ENCODE measurements at places on chromosomes 7 and 10. TPM values are rescaled to one million over a fixed set of nuclear protein-coding genes. Genes with fewer than 3 reads are reported as not detected.
A peak's percentile ranks its signal among the peaks of the same experiment; 100 is the strongest.

FAS gene
- 9.2 TPM for total RNA-seq

CLCN1 gene
- 0.12 TPM for total RNA-seq

OR9A4 gene
- total RNA-seq: not detected

SVIL gene
- total RNA-seq: 171 TPM

PTPN12 gene
- 69.1 TPM for total RNA-seq

HOXA11 gene
- 1.2 TPM for total RNA-seq

NEUROG3 gene
- 0.93 TPM for total RNA-seq

TFEC gene
- 0.62 TPM for total RNA-seq

ELAPOR2 gene
- 29.5 TPM for total RNA-seq

MRLN gene
- total RNA-seq: 0.75 TPM

GNAT3 gene
- 0.70 TPM for total RNA-seq

DNA sequence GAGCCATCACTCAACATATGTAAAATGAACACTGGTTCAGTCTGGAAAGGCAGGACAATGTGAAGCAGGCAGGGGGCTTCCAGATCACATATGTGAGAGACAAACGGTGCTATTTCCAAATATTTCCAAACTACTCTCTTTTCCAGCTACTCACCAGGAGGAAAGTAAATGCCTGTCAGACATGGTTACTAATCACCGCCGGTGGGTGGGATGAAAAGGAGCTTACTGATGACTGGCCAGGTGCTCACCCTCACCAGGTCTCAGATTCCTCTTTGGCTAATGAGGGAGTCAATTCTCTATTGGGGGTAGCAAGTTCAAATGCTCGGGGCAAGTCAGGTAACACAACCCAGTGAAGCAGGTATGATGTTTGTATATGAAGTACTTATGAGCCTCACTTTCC lies 9.7 kb upstream of the MSMB start:
- no peak overlapping the region for H3K27ac ChIP-seq
- no peak for DNase-seq

DNA sequence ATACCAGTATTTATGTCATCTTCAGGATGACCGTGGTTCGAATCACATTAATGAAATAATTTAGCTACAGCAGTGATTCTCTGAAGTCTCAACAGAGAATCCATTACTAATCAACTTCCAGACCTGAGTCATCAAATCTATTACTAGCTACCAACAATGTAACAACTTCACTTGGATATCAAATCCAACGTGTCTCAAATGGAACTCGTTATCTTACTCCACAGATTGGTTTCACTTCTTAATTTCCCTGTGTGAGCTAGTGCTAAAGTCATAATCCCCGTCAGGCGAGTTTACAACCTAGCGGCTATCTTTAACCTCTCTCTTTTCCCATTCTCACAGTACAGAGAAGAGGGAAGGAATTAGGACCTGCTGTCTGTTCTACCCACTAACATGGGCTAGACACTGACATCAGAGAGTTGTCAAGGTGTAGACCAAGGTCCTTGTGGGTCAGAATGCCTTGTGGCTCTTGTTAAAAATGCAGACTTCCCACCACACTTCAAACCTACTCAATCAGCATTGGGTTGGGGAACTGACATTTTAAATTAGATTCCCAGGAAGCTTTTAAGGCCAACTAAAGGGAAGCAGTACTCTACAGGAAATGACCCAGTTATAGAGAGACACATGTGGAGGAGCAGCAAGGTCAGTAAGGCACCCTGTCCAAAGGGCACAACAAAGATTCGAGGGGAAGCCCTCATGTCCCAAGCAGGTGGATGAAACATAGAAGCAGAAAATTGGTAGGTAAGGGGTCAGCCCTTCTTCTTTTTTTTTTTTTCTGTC lies 57.3 kb upstream of the GSAP start:
- no peaks in the 10 kb centered on the region for H3K27me3 ChIP-seq
- no peak overlapping the region for H3K4me3 ChIP-seq
- H3K36me3 ChIP-seq: no peaks in the 10 kb centered on the region
- no peak overlapping the region for H3K27ac ChIP-seq
- H3K4me1 ChIP-seq: peaks cover 3% of the 10 kb centered on the region
- no peak for DNase-seq

GRCh38 chr7:130309986-130310385 lies 17.0 kb downstream of the CPA4 start:
- no peak overlapping the region for H3K4me3 ChIP-seq
- no peak overlapping the region for H3K27ac ChIP-seq
- no peak for DNase-seq
- H3K27me3 ChIP-seq: no peaks in the 10 kb centered on the region
- peaks cover 7% of the 10 kb centered on the region for H3K36me3 ChIP-seq
- H3K4me1 ChIP-seq: peaks cover 5% of the 10 kb centered on the region

DNA sequence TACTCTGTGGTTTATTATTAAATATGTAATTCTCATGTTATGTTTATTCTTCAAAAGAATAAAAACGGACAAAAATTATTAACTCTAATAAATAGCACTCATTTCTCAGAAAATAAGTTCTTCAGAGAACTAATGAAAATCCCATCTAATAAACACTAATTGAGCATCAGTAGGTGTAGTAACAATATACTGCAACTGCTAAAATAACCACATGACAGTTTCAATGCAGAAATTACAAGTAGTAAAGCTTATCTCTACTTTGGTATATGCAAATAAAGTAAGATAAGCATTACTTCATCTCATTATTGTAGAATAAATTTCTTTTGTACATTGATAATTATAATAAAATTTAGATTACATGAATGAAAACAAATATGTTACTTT lies 56.4 kb upstream of the DKK1 start:
- H3K27me3 ChIP-seq: no peaks in the 10 kb centered on the region
- H3K36me3 ChIP-seq: no peaks in the 10 kb centered on the region
- H3K27ac ChIP-seq: no peak overlapping the region
- H3K4me1 ChIP-seq: no peaks in the 10 kb centered on the region
- H3K4me3 ChIP-seq: no peak overlapping the region
- DNase-seq: no peak

DNA sequence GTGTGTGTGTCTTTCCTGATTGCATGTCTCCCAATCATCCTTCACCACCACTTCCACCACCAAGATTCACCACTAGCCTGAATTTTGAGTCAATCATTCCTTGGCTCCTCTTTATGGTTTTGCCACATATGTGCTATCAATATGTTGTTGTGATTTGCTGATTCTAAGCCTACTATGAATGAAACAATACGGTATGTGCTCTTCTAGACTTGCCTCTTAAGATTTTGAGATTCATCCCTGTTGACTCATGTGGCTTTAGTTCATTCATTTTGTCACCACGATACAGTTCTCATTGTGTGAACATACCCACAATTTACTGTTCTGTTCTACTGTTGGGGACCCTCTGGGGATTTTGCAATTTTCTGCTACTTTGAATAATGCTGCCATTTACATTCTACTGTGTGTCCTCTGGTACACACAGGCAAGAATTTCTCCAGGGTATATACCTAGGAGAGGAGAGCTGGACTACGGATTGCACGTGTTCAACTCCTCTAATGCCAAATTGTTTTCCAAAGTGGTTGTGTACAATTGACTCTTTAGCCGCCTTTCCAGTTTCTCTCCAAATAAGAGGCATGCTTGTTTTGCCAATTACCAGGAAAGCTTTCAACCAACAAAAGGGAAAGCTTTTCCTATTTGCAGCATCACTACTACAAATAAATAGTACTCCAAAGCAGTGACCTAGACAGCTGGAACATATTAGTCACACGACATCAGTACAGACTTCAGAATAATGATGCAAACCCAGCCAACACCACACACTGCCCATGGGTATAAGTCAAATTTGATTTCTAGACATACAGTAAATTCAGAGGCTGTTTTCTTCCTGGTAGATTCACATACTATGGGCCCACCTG lies 30.0 kb downstream of the SGMS1 start:
- peaks cover 4% of the 10 kb centered on the region for H3K4me1 ChIP-seq
- no peak overlapping the region for H3K4me3 ChIP-seq
- no peak overlapping the region for H3K27ac ChIP-seq

DNA sequence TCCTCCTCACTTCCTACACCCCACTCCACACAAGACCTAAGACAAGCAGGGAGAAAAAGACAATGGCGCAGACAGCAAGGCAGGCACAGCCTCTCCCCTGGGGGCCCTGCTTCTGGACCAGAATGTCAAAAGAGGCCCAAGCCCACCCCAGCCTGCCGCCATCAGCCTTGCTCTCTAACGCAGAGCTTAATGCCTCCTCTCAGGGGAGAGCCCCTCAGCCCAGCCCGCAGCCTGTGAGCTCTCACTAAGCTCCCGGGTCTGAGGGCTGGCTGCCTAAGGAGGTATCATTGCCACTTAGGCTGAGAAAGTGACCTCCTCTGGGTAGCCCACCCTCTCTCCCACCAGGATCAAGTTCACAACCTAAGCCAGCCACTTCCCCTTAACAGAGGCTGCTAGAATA lies 16.7 kb downstream of the SLIT1 start:
- no peak for DNase-seq
- H3K4me3 ChIP-seq: no peak overlapping the region
- H3K27ac ChIP-seq: no peak overlapping the region

GRCh38 chr7:2404714-2405119 lies 1.3 kb downstream of the CHST12 start:
- peak overlapping the region; percentile 70 for H3K27ac ChIP-seq
- H3K27me3 ChIP-seq: peaks cover 3% of the 10 kb centered on the region
- H3K36me3 ChIP-seq: no peaks in the 10 kb centered on the region

DNA sequence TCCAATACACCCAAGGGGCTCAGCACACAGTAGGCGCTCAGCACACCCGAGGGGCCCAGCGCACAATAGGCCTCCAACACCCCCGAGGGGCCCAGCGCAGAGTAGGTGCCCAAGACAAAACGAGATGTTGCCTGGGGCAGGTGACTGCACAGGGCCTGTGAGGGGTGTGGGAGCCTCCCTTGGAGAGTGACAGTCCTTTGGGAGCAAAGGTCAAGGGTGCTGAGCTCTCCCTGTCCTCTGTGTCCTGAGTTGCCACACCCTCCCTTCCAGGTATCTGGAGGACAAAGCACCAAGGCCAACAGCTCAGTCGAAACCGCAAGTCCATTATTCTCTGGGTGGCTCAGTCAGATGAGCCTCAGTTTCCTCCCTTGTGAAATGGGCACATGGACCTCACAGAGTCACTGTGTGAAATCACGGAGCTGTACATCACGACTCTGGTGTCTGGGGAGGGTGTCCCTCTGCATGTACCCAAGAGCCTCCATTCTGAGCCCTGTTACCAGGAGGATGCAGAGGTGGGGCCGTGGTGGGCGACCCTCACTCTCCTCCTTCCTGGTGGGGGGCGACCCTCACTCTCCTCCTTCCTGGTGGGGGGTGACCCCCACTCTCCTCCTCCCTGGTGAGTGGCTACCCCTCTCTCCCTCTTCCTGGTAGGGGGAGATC lies 81.3 kb downstream of the FOXL3 start:
- H3K36me3 ChIP-seq: no peaks in the 10 kb centered on the region
- DNase-seq: no peak
- H3K27ac ChIP-seq: peak overlapping the region; percentile 58

- H3K27me3 ChIP-seq: no peaks in the 10 kb centered on the region
- peaks cover 12% of the 10 kb centered on the region for H3K4me1 ChIP-seq
- H3K36me3 ChIP-seq: peaks cover 30% of the 10 kb centered on the region
- no peak overlapping the region for H3K4me3 ChIP-seq
These were observed 124.0 kb upstream of the SAMD8 start for GRCh38 chr10:74987339-74988053.

DNA sequence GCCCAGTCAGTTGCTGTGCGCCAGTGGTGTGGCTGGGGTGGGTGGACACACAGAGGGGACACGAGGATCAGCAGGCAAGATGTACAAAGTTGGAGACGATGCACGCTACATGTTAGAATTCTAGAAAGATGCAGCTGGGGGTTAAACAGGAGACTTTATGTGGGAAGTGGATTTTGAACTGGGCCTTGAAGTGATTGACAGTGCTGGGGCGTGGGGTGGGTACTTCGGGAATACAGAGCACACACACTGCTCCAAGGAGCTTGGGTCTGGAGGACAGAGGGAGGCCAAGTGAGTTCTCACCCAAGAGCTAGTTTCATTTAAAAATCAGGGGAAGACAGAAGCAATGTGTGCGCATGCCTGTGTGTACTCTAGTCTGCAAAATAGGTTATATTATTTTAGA lies 87.1 kb downstream of the CREM start:
- peaks cover 19% of the 10 kb centered on the region for H3K4me1 ChIP-seq
- H3K4me3 ChIP-seq: no peak overlapping the region
- no peak overlapping the region for H3K27ac ChIP-seq
- no peak for DNase-seq
- H3K27me3 ChIP-seq: no peaks in the 10 kb centered on the region

DNA sequence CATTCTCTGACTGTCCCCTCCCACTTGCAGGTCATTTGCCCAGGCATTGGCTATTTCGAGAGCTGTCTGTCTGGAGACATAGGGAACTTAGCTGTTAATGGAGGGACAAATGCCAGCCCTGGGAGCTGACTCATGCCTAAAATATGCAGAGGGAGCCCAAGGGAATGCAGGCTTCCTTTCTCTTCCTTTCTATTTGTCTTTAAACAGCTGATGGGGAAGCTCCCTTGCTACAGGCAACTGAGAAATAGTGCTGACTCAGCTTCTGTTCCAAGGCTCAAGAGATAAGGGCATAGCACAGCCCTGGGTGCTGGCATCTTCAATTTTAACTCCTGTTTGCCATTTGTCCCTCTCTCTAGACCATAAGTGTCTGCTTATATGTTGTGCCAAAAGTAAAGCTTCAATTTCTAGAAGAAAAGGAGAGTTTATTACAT lies 82.7 kb upstream of the C1GALT1 start:
- no peaks in the 10 kb centered on the region for H3K27me3 ChIP-seq
- peaks cover 52% of the 10 kb centered on the region for H3K4me1 ChIP-seq

GRCh38 chr7:135317676-135318325 lies 84.2 kb downstream of the STRA8 start:
- peaks cover 7% of the 10 kb centered on the region for H3K27me3 ChIP-seq
- peaks cover 9% of the 10 kb centered on the region for H3K4me1 ChIP-seq
- no peak for DNase-seq
- H3K27ac ChIP-seq: no peak overlapping the region
- no peaks in the 10 kb centered on the region for H3K36me3 ChIP-seq
- peak overlapping the region; percentile 14 for H3K4me3 ChIP-seq

DNA sequence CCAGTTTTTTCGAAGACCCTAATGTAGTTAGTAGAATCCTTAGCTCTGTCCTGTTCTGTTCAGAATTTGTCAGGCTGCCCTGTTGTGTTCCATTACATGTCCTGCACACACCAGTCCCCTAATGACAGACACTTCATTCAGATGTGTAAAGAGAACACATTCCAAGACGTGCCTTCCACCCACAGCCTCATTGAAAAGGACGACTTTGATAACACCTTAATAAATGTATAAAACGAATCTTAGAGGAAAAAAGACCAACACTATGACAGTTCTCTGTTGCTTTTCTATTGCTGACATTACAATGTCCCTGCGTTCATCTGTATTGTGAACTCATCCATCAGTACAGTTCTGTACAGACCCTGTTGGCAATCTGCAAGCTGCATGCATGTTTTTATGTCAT lies 3.5 kb downstream of the LRRTM3 start:
- peak overlapping the region; percentile 26 for H3K4me3 ChIP-seq
- no peak overlapping the region for H3K27ac ChIP-seq
- DNase-seq: no peak
- peaks cover 61% of the 10 kb centered on the region for H3K27me3 ChIP-seq

DNA sequence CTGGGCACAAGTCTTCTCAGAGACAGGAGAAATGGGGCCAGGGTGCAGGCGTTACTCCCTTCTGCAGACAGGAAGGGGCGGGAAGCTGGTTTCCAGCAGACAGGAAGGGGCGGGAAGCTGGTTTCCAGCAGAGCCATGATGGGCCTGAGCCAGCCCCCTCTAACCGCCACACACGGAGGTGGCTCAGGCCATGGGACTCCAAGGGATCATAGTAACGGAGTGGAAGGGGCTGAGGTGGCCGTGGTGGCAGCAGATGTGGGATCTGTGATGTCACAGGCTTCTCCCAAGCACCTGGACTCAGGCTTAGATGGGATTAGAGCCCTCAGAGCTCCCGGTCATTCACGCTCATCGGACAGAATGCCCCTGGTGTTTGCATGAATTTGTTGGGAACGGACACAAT lies 177.8 kb downstream of the USP6NL start:
- no peak overlapping the region for H3K27ac ChIP-seq
- no peaks in the 10 kb centered on the region for H3K4me1 ChIP-seq
- no peaks in the 10 kb centered on the region for H3K36me3 ChIP-seq
- no peak overlapping the region for H3K4me3 ChIP-seq
- peak; percentile 67 for DNase-seq
- H3K27me3 ChIP-seq: peaks cover 23% of the 10 kb centered on the region
